ENCODE measurements at places on chromosomes 11 and 22.

- no peak for DNase-seq
Measured at GRCh38 chr11:116539211-116539610, 233.6 kb downstream of the BUD13 start.

DNA sequence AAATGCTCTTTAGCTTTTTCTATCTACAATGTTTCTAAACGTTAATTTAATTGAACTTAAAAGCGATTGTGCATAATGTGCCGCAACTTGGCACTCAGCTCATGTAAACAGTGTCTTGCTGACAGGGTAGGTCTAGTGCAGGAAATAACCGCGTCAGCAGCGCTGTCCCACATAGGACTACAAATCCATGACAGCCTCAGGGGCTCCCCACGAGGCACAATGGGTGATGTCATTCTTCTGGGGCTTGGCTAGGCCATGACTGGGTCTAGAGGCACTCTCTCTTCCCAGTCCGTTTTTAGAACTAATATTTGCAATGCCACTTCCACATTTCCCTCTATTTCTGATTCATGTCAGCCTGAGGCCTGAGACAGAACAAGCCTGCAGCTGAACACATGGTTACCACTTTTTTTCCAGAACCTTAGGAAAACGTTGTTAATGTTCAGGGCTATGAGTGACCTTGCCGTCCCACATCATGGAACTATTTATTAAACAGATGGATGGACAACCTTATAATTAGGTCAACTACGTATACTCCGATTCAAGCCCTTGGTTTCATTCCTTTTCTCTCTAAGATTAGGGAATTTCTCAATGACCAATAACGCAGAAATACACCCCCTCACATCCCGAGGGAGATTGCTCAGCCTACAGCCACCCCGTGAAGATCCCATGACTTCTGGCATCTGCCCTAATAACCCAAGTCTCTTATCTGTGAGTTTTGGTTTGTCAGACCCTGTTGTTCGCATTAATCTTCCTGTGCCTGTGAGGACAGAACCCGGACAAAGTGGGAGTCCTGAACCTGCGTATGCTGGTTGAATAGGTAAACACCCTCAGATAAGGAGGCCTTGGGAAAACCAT, 19.4 kb upstream of the SNX32 start:
- DNase-seq = no peak

DNA sequence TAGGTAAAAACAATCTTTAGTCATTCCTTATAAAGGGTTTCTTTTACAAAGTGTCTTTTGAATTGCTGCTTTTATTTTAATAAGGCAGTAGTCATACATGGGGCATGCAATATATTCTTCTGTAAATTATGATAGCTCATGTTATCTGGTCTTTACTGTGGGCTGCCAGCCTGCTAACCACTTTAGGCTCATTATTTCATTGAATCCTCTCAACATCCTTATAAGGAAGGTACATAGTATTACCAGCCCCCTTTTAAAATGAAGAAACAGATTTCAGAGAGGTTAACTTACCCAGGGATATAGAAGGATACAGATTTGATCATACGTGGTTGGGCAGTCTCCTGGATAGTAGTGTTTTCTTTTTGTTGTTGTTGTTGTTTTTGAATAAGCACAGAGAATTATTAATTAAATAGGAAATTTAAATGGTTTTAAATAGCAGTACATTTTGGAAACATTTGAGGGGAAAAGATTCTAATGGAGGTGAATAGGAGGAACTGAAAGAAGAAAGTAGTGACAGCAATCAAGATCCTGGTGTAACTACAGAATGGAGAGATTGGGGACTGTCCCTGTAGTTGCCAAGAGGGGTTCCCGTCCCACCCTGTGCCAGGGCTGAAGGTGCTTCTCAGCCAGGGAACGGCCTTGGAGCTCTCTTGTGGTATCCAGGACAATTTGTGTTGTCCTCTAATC, 21.0 kb downstream of the SPECC1L start:
- DNase-seq = no peak

- DNase-seq = no peak
Measured at GRCh38 chr11:29361369-29361768, 655.5 kb downstream of the KCNA4 start.
